NCI-H748 treated with DMSO at 0.1 percent for 48 hours (cell line): ENCODE measurements at places on chromosomes 7 and 10.

GRCh38 chr7:152340161-152340560 is 95.6 kb downstream of the KMT2C start:
- DNase-seq, result no peak

GRCh38 chr7:117273814-117274225 is 49.0 kb downstream of the WNT2 start:
- peak; percentile 16 for DNase-seq

DNA sequence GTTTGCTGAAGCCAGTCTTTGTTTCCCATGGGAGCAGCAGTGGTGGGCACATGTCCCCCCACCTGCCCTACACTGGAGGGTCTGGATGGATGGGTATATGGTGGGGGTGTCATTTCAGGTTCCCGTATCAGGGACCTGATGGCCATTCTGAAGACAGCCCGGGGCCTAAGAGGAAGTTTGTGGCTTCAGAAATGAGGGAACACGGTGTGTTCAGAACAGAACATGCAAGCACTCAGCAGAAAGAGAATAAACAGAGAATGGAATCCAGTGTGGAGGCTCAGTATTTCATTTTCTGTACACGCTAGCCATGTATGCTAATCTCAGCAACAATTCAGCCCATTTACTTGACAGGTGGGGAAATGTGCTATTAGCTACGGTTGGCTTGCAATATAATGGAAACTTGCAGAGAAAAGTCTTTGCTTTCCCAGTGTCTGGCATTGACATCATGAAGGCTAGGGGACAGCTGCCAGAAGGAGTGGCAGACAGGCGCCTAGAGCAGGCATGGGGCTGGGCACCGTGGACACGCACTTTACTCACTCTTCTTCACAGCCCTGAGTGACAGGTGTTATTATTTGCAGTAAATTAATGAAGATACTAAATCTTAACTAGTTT is 98.6 kb downstream of the ELMO1 start:
- DNase-seq, result no peak

DNA sequence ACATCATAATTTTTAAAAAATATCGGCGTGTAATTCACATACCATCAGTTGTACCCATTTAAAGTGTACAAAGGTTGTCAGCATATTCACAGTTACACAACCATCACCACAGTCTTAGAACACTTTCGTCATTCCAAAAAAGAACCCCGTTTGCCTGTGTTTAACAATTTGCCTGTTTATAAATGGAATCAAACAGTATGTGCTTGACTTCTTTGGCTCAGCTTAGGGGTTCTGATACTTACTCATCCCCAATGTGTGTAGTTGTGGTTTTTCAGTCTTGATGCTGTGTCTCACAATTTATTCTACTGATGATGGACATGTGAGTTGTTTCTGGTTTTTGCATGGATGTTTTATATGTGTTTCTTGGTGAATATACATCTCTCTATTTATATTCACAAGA is 50.0 kb downstream of the PRPF18 start:
- DNase-seq, result no peak

GRCh38 chr10:50516171-50516570 is 107.6 kb downstream of the SGMS1 start:
- no peak for DNase-seq

GRCh38 chr10:13984647-13985155 is 346.0 kb downstream of the FRMD4A start:
- no peak for DNase-seq

DNA sequence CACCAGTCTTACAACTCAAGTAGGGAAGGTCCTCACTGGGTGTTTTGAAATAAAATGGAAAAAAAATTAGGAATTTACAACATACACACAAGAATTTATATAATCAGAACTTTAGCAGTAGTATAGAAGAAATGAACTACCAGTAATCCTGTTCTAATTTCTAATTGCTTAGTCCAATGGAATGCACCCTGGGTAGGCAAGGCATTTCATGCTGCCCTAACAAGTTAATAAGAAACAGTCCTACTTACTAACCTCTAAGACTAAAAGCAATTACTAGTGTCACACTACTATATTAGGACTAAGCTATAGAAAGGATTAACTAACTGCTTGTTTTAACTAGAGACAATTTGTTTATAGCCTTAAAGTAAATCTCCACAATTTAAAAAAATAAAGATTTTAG is 158.1 kb downstream of the BTAF1 start:
- DNase-seq, result no peak

GRCh38 chr10:120392245-120392644 is 64.8 kb upstream of the PLPP4 start:
- no peak for DNase-seq

DNA sequence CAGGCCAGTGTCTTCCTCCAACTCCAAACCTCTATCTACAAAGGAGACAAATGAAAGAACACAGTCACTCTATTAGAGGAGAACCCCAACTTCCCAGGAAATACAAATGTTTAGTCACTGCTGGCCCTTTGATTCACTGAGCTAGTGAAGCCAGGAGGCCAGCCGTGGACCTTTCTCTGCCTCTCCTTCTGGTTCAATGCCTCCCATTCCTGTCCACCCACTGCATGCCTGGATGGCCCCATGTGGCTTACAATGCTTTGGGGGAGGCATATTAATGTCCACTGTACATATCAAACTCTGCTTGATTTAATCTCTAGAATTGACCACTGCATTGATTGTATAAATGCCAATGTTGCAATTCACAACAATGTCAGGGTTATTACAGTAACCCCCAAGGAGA is 687.3 kb downstream of the KCNMA1 start:
- no peak for DNase-seq

GRCh38 chr7:31094271-31094670 is 42.2 kb downstream of the ADCYAP1R1 start:
- DNase-seq, result no peak

GRCh38 chr10:105347487-105347886 is 706.4 kb downstream of the SORCS3 start:
- no peak for DNase-seq

GRCh38 chr10:30709229-30709628 is 79.7 kb upstream of the LYZL2 start:
- no peak for DNase-seq

GRCh38 chr10:20552382-20552781 is 344.7 kb downstream of the NEBL start:
- DNase-seq, result no peak

DNA sequence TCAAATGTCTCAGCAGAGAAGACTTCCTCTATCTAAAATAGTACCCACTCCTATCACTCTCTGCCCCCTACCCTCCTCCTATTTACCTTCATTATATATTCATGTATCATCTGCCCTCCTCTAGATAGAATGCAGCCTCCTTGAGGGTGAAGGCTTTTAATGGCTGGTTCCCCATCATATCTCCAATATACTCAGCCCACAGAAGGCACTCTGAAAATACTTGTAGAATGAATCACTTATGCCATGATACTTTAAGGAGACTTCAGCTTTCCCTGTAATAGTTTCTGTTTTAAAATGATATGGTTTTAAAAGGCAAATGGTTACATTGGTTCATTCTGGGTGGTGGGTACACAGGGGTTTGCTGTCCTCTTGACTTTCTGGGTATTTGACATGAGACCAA is 25.3 kb downstream of the GFRA1 start:
- DNase-seq, result no peak

- peak; percentile 83 for DNase-seq
Measured at GRCh38 chr7:21543528-21544302, 876 bp downstream of the DNAH11 start.

- DNase-seq, result no peak
Measured at GRCh38 chr7:75624134-75624832, 114.5 kb downstream of the HIP1 start.

GRCh38 chr7:38660427-38661099 is 29.4 kb upstream of the AMPH start:
- DNase-seq, result peak; percentile 66

GRCh38 chr7:101017064-101017777 is 2.7 kb upstream of the MUC17 start:
- DNase-seq, result peak; percentile 22

DNA sequence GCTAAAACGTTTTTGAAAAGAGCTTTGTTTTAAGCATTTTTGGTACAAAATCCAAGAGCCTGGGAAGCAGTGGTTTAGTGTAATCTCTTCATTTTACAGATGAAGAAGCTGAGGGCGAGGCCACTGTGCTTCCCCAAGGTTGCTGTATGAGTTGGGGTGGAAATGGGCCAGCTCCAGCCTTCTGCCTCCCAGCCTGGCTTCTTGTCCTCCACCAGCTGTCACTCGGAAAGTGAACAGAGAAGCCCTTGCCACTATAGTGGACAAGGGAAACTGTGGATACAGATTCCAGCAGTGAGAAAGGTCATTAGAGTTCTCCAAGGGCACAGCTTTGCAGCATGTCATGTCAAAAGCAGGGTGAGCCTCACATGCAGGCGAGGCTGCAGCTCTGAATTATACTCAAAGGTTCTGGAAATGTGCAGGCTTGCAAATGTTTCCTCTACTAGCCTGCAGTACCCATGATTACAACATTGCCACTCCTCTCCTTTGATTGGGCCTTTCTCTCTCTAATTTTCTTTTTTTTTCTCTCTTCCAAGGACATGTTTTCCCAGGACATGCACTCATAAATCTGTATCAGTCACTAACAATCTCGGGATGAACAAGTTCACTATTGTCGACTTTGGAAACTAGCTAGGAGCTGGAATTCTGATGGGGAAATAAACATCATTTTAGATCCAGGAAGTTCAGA is 33.0 kb downstream of the BAMBI start:
- no peak for DNase-seq

- no peak for DNase-seq
Measured at GRCh38 chr7:156049366-156049765, 237.1 kb upstream of the SHH start.

- DNase-seq, result peak; percentile 29
Measured at GRCh38 chr7:39271402-39271801, 293.7 kb downstream of the POU6F2 start.

DNA sequence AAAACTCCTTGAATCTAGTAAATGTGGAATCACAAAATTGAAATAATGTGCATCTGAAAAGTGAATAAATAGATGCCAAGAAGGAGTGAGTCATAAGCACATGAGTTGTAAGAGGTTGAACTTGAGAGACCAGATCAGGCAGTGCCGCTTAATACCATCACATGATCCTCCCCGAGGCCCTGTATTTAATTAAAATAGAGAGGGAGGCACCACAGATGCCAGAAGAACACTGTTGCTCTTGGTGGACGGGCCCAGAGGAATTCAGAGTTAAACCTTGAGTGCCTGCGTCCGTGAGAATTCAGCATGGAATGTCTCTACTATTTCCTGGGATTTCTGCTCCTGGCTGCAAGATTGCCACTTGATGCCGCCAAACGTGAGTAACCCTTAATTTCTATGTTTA is at the start of gene GPNMB:
Gene GPNMB, plus strand, starts transcription at position 221 of the 400 bp plus-strand sequence. Its CDS starts 83 bp downstream, at position 304.
- DNase-seq, result no peak

DNA sequence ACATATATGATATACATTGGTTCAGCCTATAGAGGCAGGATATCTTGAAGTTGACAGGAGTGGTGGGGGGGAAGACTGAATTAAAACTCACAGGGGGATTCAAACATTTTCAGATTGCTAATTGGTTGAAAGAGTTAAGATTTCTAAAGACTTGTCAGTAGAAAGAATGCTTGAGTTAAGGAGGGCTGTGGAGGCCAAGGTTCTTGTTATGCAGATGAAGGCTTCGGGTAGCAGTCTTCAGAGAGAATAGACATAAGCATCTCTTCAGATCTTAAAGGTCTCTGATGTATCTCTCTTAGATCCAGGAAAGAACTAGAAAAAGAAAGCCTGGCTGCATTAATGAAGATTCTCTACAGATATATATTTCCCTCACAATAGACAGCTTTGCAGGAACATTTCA is 209.8 kb upstream of the SEMA3D start:
- DNase-seq, result no peak
